Smooth muscle cell of the coronary artery (primary cell): ENCODE measurements at places on chromosomes 5 and 9. TPM values are rescaled to one million over a fixed set of nuclear protein-coding genes. Genes with fewer than 3 reads are reported as not detected.

Gene SLC26A2
- total RNA-seq: 6.2 and 16.8 TPM in 2 replicates

Gene PCDHGA7
- total RNA-seq: 2.3 and 2.8 TPM in 2 replicates

Gene C5orf47
- not detected in 2 replicates for total RNA-seq

Gene QRFP
- not detected in 2 replicates for total RNA-seq

Gene UGCG
- total RNA-seq: 56.9 and 62.9 TPM in 2 replicates

Gene HAPLN1
- under 0.01 and 75.5 TPM in 2 replicates for total RNA-seq

Gene KCNN2
- total RNA-seq: not detected in 2 replicates

Gene IL5
- not detected in 2 replicates for total RNA-seq

Gene SIL1
- 101 and 184 TPM in 2 replicates for total RNA-seq

Gene GPRIN1
- 0.70 and 0.83 TPM in 2 replicates for total RNA-seq

Gene IFNA2
- total RNA-seq: not detected in 2 replicates

Gene MEGF10
- total RNA-seq: under 0.01 TPM in 2 replicates

Gene ZNF608
- total RNA-seq: 1.5 and 15.0 TPM in 2 replicates

Gene SIGMAR1
- 40.1 and 41.3 TPM in 2 replicates for total RNA-seq

Gene RUSC2
- 9.1 and 21.3 TPM in 2 replicates for total RNA-seq
